ENCODE measurements at places on chromosomes 5 and 9. TPM values are rescaled to one million over a fixed set of nuclear protein-coding genes. Genes with fewer than 3 reads are reported as not detected.

The ZBED3 gene
- total RNA-seq = 4.2 TPM

The PAIP2 gene
- total RNA-seq = 120 TPM

The TDRD7 gene
- 13.0 TPM for total RNA-seq

The NAIP gene
- total RNA-seq = 0.67 TPM

The FBXO38 gene
- 20.4 TPM for total RNA-seq

The OR5C1 gene
- total RNA-seq = not detected

The TUSC1 gene
- total RNA-seq = 5.9 TPM

The RUSC2 gene
- 32.4 TPM for total RNA-seq

The C9orf152 gene
- total RNA-seq = 0.11 TPM

The AFAP1L1 gene
- 8.2 TPM for total RNA-seq

The AHRR gene
- 4.9 TPM for total RNA-seq

The PSMD5 gene
- total RNA-seq = 28.6 TPM

The LCP2 gene
- total RNA-seq = not detected

The KCNT1 gene
- not detected for total RNA-seq

The IL31RA gene
- total RNA-seq = 1.4 TPM

The NEUROG1 gene
- total RNA-seq = not detected

The MARCOL gene
- not detected for total RNA-seq
